ENCODE measurements at places on chromosomes 7 and 10.

GRCh38 chr7:43636093-43636492, 53.2 kb downstream of the STK17A start:
- no peak for DNase-seq

- DNase-seq = no peak
Measured at GRCh38 chr7:129417073-129417472, 17.2 kb upstream of the STRIP2 start.

GRCh38 chr10:24849501-24850299, 102.7 kb downstream of the PRTFDC1 start:
- DNase-seq = no peak

DNA sequence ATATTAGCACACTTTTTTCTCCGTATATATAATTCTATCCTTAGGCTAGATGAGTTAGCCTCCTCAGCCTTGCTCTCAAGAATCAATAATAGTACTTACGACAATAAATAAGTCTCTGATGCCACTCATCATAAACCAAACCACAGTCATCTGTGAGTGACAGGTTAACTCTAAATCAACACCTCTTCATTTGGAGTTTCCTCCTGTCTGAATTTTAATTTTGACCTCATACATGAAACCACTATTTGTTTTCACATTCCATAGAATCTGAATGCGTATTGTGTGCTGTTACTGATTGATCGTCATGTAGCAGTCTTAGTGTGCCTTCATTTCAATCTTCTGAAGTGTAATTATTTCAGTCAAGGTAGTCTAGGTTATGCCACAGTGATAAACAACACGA, 85.8 kb downstream of the HGF start:
- no peak for DNase-seq

DNA sequence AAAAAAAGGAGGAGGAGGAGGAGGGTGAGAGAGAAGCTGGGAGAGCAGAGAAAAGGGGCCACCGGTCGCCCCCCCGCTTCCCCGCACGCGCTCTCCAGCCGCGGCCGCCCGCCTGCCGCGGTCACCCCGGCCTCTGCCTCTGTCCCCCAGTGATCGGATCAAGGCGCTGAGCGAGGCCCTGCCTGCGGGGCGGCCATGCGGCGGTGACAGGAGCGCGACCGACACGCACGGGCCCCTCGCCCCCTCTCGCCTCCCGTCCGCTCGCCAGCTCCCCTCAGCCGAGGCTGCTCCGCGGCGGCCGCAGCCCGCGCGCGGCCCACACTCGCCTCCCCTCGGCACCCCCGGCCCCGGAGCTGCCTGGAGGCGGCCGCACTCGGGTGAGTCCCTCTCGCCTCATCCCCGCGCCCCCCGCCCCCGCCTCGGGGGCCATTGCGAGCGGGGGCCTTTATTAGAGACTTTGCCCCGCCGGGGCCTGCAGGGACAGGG, at the start of gene GTF2I:
Gene GTF2I (plus strand): TSS at position 27 of the 486 bp plus-strand sequence. CDS start 31,411 bp downstream, outside the sequence.
- no peak for DNase-seq

GRCh38 chr7:155702616-155703015, 58.2 kb downstream of the RBM33 start:
- no peak for DNase-seq

DNA sequence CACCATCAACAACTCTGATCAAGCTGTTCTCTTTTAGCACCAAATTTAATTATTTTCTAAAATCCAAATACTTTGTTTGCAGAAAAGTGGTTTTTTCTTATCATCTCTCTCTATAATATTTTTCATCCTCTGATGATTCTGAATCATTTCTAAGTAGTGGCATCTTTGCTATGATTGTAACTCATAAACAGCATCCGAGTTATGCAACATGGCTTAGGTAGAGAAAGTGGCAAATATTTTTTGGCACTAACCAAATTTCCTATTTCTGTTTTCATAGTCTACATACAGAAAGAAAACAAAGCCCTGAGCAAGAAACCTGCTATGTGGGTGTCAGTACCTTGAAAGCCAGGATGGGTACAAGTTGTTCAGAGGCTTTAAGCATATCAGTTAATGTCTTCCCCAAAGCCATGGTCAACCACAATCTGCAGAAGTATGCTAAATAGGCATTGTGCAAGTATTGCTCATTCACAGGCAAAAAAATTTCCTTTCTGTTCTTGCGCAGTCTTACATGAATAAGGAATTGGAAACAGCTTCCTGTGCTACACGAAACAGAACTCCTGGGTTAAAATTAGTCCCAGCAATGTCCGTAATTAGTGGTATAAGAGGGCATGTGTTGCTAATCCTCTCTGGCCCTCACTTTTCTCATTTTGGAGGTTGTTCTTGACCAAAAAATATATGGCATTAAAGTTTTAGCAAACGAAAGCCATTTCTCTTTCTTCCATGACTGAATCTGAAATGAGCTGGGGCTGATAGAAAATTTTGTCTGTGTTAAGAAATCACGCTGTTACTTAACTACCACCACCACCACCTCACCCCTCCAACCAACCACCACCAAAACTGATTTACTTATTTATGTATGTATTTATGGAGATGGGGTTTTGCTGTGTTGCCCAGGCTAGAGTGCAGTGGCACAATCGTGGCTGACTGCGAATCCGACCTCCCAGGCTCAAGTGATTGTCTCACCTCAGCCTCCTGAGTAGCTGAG, 325.6 kb upstream of the MAGI2 start:
- DNase-seq = peak; percentile 80

- no peak for DNase-seq
Measured at GRCh38 chr10:46560381-46560780, 3.9 kb upstream of the GPRIN2 start.

- DNase-seq = no peak
Measured at GRCh38 chr7:139656387-139656786, 121.4 kb downstream of the HIPK2 start.

GRCh38 chr10:94200146-94200837, 162.4 kb downstream of the NOC3L start:
- no peak for DNase-seq

DNA sequence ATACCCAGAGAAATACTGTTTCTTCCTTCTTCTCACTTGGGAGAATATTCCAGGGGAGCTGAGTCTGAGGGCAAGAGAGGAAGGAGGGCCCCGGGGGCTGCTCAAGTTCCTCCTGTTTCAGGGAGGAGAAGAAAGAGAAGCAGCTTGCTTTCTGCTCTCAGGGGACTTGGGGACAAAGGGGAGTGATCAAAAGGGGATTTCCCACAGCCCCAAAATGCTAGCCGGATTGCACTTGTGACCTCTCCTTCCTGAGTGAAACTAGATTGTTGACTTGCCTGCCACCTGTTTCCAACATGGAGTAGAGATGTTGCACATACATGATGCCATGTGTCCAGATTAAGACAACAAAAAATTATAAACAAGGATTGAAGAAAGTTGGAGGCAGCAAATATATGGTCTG, 28.7 kb upstream of the PDCD4 start:
- DNase-seq = no peak

- DNase-seq = no peak
Measured at GRCh38 chr10:91409869-91410637, at the start of gene HECTD2. Gene HECTD2, plus strand, starts transcription at chr10:91410344. Its CDS starts 95 bp downstream, at chr10:91410439.

DNA sequence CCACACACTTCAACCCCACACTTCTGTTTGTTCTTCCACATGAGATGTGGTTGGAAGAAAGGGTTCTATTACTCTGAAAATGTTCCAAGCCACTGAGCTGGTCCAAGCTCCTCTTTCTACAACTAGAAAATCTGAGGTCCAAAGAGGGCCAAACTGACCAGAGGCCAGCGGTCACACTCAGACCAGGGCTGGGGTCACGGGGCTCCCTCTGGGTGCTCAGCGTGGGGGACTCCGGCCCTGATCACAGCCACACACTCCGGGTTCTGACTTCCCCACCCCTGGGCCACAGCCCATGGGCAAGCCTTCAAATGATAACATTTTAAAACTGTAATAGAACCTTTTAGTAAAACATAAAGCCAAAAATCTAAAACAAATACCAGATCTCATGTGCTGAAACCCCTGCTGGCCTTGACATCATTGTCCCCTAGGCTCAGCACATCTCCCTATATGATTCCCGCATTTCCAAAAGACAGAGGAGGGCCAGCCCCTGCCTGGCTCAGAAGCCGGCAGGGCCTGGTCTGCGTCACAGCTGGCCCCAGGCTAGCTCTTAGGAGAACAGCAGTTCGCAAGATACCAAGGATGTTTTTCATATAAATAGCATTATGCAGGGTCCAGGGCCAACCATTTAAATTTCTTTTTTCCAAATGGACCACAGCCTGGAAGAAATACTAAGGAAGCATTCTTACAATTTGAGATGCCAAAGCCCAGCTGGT, 3.3 kb downstream of the CRYGN start:
- no peak for DNase-seq

- no peak for DNase-seq
Measured at GRCh38 chr7:121563177-121563576, 167.1 kb upstream of the FAM3C start.

- DNase-seq = no peak
Measured at GRCh38 chr10:95560278-95561176, 644 bp downstream of the SORBS1 start.

DNA sequence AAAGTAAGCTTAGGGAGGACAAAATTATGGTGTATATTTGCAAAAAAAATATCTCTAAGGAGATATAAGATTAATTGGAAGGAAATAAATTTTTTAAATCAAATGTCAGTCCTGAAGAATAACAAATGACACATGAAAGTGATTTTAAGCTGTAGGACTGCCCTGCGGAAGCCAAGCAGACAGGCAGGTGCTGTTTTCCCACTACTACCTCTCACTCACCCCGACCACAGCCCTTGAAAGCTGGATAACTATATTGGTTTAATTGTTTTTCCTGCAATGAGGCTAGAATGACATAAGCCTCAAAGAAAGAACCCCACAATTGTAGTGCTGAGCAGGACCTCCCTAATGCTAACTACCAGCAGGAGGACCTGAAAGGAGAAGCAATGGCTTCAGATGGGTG, 68.6 kb upstream of the VIPR2 start:
- no peak for DNase-seq
